ENCODE measurements at places on chromosomes 7 and 10.

- DNase-seq, result no peak
These were observed 39.2 kb upstream of the ASL start for GRCh38 chr7:66036382-66036781.

- no peak for DNase-seq
These were observed 232.1 kb downstream of the FZD1 start for GRCh38 chr7:91496251-91496820.

GRCh38 chr7:108253275-108254044 is 123.3 kb upstream of the LAMB4 start:
- no peak for DNase-seq

DNA sequence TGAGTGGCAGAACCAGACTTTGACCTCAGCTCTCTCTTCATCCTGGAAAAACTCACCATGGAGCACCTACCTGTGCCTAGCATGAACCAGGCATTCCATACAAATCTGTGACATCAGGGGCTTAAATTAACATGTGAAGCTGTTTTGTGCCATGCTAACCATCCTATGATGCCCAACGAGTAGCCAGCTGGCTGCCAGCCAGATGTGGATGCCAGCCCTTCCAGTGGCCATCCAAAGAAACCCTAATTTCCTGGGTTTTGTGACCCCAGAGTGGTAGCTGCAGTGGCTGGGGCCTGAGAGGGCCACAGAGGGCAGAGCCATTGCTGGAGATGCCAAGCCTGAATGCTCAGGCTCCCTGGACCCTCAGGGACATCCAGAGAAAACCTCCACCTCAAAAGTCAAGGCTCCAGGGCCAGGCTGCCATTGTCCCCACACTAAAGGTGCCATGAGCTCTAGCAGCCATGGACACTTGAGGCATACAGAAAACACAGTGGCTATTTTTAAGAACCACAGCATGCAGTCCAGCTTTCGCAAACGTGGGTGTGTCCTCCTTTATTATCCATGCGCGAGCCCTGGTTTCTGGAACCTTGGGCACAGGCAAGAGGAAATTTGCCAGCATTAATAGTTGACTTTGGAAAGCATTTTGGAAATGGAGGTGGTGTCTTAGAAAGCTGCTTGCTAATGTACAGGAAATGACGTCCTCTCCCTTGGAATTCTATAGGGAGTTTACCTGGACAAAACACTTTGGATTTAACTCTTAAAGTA is 6.0 kb downstream of the CPXM2 start:
- peak; percentile 89 for DNase-seq

GRCh38 chr7:36827726-36828703 is 103.7 kb upstream of the AOAH start:
- DNase-seq, result no peak

Data from tibial artery (tissue), 4 donors.